CD4-positive, alpha-beta T cell treated with Interleukin-15 for 4 hours (primary cell): ENCODE measurements at places on chromosomes 16 and 17.

DNA sequence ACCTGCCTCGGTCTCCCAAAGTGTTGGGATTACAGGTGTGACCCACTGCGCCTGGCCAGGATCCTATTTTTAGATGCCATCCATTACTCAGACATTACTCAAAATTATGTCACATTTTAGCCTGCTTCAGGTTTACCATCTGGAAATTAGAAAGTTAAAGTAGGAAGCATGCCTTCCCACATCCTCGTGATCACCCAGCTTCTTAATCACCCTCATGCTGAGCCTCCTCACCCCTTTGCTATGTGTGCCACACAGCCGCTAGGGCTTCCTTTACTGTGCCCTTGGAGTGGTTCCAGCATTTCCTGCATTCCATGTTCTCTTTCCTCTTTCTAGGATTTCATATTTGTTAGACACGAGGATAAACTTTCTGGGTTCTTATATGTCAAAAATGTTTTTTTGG, 9.3 kb downstream of the ADORA2B start:
- DNase-seq = no peak

DNA sequence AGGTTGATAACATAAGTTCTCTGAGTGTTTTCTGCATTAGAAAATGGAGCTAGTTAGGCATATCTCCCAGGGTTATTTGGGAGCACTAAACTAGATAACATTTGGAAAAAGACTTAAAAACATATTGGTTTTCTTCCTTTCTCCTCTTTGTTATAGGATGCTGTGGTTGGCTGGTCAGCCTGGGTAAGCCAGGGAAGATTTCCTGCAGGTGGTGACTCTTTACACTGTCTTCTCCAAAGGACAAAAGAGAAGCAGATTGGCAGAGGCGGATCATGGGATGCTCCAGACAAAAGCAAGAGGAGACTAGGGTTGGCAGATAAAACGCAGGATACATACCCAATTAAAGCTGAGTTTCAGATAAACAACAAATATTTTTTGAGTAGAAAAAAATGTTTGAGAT, 6.2 kb upstream of the CRYBA1 start:
- no peak for DNase-seq

DNA sequence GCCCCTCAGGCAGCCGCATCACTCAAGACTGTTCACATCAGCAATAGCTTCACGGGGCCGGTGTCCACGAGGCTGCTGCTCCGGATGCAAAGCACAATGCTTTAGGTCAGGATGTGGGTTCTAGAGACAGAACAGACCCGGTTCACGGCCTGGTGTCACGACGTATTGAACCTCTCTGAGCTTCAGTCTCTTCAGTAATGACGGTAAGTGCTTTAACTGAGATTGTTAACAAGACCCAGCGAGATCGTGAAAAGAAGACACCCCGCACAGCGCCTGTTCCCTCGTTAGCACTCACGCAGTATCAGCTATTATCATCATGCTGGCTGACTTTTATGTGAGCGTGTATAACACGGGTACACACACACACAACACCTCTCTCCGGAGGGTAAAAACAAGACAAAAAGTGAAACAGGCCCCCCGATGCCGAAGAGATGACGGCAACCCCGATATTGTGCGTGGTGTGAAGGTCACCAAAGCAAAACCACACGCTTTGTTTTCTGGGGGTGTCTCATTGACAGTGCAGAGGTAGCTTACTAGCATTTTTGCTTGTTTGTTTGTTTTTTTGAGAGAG, 21.4 kb upstream of the ABR start:
- peak; percentile 37 for DNase-seq

- peak; percentile 62 for DNase-seq
These were observed 787 bp downstream of the CTCF start for GRCh38 chr16:67562918-67563707.

GRCh38 chr17:77279448-77280303, 138.9 kb downstream of the SEC14L1 start:
- no peak for DNase-seq

DNA sequence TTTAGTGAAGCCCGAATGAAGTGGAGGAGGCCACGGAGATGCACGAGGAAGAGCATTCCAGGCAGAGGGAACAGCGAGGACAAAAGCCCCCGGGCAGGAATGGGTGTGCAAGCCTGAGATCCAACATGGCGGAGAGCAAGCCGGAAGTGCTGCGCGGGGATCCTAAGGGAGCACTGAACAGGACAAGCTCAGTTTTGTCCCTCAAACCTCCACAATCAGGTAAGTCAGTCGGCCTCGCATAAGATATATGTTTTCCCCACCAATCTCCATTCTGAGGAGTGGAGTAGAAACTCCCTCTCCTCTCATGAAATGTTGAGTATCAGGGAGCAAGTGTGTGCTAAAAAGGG, 32.9 kb upstream of the USP22 start:
- DNase-seq = no peak

DNA sequence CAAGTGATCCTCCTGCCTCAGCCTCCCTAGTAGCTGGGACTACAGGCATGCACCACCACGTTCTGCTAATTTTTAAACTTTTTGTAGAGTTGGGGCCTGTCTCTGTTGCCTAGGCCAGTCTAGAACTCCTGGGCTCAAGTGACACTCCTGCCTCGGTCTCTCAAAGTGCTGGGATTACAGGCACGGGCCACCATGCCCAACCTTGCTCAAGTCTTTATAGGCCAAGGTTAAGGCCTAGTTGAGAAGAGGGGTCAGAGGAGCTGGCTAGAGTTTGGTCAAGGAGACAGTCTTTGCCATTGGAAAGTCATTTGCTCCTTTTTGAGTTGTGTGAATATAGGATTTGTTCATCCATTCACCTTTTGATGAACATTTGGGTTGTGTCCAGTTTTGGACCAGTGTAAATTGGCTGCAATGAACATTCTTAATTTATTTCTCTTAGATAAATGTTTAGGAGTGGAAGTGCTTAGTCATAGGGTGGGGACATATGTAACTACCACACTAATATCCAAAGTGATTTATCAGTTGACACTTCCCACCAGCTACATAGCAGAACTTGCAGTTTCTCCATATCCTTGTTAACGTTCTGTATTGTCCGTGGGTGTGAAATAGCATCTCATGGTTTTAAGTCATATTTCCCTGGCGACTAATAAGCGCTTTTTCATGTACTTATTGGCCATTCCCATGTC, 30.7 kb upstream of the ARHGAP17 start:
- no peak for DNase-seq

- no peak for DNase-seq
These were observed at the start of gene TERB1 for GRCh38 chr16:66801320-66802105. Gene TERB1 (minus strand): TSS chr16:66801584. CDS start chr16:66796798, 4,786 bp downstream.

GRCh38 chr17:16935241-16935663, 36.7 kb downstream of the TNFRSF13B start:
- DNase-seq = no peak

- DNase-seq = peak; percentile 25
These were observed 111.4 kb downstream of the SNX29 start for GRCh38 chr16:12087901-12088421.

- DNase-seq = no peak
These were observed 57.9 kb upstream of the KCNJ16 start for GRCh38 chr17:70017112-70017511.

DNA sequence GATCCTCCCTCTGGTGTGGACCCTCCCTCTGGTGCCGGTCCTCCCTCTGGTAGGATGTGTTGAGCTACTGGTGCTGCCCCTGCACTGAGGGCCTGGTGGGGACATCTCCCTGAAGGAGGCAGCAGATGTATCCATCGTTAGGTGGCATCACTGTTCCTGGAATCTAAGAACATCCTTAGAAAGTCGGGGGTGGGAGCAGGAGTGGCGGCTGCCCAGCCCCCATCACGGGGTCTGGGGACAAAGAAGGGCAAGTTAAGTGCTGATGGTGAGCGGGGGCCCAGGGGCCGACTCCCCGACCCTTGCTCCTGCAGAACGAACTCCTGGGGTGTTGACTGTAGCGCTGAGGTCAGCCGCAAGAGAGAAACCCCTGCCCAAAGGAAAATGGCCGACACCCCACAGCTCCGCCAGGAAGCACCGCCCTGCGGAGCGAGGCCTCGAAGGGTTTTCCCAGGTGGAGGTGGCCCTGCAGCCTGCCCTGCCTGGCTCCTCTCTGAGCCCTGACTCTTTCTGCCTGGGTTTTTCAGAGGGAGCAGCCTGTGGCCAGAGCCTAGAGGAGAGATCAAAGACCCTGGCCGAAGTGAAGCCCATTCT, 5.5 kb downstream of the CTU2 start:
- DNase-seq = no peak

GRCh38 chr16:47991491-47991890, 164.3 kb downstream of the ABCC12 start:
- no peak for DNase-seq

GRCh38 chr16:12455287-12455798, 348.3 kb downstream of the CPPED1 start:
- DNase-seq = peak; percentile 14

GRCh38 chr16:66899310-66899944, 19.1 kb downstream of the PDP2 start:
- DNase-seq = no peak
